Neural crest cell (in vitro differentiated cells): ENCODE measurements at places on chromosomes 4 and X. TPM values are rescaled to one million over a fixed set of nuclear protein-coding genes. Genes with fewer than 3 reads are reported as not detected.

DNA sequence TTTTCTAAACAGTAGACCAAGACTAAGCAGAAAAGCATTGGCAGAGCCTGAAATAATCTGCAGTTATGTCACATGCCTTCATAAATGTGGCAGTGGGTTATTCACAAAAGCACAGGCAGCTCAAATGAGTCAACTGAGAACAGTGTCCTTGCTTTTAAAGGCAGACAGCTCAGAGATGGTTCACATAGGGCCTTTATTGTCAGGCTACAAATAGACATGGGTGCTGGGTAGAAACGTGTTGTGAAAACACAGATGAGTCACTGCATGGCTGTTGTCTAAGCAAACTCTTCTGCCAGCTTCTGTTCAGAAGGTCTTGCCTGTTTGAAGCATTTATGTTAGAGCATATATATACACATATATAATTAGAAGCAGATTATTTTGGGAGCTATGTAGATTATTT lies 118.0 kb downstream of the SLC4A4 start:
- no peak overlapping the region for H3K4me3 ChIP-seq
- peaks cover 7% of the 10 kb centered on the region for H3K4me1 ChIP-seq
- no peak for DNase-seq
- H3K36me3 ChIP-seq, result no peaks in the 10 kb centered on the region

The FREM3 gene
- not detected in 2 replicates for total RNA-seq

The ZNF711 gene
- total RNA-seq, result 23.1 and 24.0 TPM in 2 replicates

DNA sequence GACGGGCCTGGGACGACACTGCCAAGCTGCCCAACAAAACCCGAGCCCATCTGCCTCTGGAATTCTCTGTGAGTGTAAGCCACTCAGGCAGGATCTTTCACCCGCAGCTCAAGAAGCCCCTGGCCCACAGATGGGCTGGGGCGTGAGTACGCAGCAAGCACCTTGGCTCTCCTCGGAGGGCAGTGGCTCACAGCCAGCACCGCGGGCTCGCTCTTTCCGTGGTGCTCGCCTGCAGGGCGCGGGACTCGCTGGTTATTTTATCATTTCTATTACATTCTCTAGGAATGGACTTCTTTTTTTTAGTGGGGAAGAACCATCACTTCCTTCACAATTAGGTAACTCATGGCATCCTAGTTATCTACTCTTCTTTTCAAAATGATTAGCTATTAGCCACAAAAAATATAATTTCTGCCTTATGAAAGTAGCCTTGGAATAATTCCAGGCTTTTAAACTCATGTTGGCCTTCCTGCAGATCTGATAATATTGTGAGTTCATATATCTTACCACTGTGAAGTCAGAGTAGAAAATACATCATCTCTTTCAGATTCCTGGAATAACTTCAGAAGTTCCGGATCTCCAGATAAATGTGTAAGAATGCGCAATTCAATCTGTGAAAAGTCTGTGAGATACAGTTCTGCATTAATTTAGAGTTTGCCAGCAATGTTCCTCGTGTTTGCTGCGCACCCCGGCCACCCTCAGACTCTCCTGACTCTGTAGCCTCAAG lies 68.6 kb downstream of the NAT8L start:
- H3K27ac ChIP-seq, result no peak overlapping the region
- no peak for DNase-seq
- no peak overlapping the region for H3K4me3 ChIP-seq
- no peaks in the 10 kb centered on the region for H3K27me3 ChIP-seq

The PCYT1B gene
- 32.3 and 34.0 TPM in 2 replicates for total RNA-seq

- no peak overlapping the region for H3K27ac ChIP-seq
- no peak for DNase-seq
- no peaks in the 10 kb centered on the region for H3K27me3 ChIP-seq
- H3K4me1 ChIP-seq, result no peaks in the 10 kb centered on the region
- no peak overlapping the region for H3K4me3 ChIP-seq
Observed at GRCh38 chr4:79248610-79249009, 77.3 kb downstream of the NAA11 start.

DNA sequence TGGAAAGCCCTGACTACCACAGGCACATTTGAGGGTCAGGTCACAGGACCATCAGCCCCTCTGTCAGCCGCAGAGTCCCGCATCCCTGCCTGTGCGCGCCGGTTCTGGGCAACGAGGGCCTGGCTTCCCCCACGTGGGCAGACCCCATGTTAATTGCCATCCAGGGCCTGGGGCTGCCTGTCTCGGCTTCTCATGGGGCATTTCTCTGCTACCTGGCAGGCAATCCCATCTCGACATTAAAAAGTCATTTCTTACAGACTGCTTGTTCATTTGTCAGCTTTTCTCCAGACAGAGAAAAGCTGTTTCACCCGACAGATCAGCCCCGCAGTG lies 45.6 kb upstream of the SORCS2 start:
- H3K36me3 ChIP-seq, result no peaks in the 10 kb centered on the region
- H3K4me3 ChIP-seq, result no peak overlapping the region
- no peaks in the 10 kb centered on the region for H3K27me3 ChIP-seq
- H3K4me1 ChIP-seq, result no peaks in the 10 kb centered on the region
- no peak for DNase-seq
- no peak overlapping the region for H3K27ac ChIP-seq

The HSD17B13 gene
- not detected in 2 replicates for total RNA-seq

DNA sequence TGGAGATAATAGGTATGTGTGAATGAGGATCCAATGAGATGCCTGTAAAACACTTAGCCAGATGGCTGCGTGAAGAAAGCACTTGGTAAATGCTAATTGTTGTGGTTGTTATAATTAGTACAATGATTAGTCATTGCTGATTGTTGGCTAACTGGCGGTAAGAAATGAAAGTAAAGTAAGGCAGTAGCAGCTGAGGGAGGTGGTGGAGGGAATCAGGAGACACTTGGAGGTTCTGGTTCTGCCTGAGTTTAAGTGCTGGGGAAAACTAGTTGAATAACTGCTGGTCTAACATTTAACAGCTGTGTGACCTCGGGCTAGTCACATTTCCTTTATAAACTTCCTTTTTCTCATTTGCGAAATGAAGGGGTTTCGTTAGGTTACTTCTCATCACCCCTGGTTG lies 30.9 kb downstream of the CD38 start:
- H3K4me3 ChIP-seq, result no peak overlapping the region
- peaks cover 17% of the 10 kb centered on the region for H3K27me3 ChIP-seq
- no peak for DNase-seq
- H3K27ac ChIP-seq, result no peak overlapping the region

DNA sequence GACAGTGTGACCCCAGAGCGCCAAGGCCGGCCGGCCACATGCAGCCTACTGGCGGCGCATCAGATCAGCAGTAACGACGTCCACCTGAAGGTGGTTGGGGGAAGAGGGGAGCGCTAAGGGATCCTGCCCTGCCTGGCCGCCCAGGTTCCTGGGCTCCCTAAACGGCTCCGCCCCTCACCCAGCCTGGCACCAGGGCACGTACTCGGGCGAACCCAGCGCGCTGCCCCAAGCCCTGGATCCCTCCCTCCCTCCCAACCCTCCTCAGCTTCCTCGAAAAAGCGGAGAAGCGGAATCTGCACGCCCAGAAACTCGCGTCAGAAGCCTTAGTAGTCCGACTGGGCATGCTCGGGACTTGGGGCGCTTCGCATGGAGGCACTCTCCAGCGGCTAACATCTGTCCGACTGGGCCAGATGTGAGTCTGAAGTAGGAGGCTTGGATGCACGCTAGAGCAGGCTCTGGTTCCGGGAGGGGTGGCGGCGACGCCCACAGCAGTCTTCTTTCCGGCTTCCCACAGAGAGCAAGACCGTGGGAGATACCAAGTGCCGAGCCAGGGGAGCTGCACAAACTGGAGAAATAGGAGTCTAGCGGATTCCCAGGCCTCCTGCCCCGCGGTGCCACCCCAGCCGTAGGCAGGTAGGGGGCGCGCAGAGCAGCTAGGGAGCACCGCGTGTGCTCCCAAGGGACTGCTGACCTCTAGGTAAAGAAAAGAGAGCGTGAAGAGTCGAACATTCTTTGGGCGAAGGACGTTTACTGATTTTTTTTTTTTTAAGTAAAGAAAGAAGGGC lies 114.3 kb upstream of the TEX13C start:
- H3K4me1 ChIP-seq, result peaks cover 43% of the 10 kb centered on the region
- H3K36me3 ChIP-seq, result no peaks in the 10 kb centered on the region
- H3K4me3 ChIP-seq, result peak overlapping the region; percentile 86
- peak overlapping the region; percentile 95 for H3K27ac ChIP-seq

GRCh38 chr4:21139327-21139726 lies 439.1 kb downstream of the PACRGL start:
- no peaks in the 10 kb centered on the region for H3K27me3 ChIP-seq
- no peak overlapping the region for H3K27ac ChIP-seq
- H3K36me3 ChIP-seq, result no peaks in the 10 kb centered on the region
- H3K4me3 ChIP-seq, result no peak overlapping the region

GRCh38 chr4:168509786-168510185 lies 12.9 kb downstream of the PALLD start:
- H3K36me3 ChIP-seq, result no peaks in the 10 kb centered on the region
- no peaks in the 10 kb centered on the region for H3K27me3 ChIP-seq
- no peaks in the 10 kb centered on the region for H3K4me1 ChIP-seq
- no peak overlapping the region for H3K4me3 ChIP-seq

DNA sequence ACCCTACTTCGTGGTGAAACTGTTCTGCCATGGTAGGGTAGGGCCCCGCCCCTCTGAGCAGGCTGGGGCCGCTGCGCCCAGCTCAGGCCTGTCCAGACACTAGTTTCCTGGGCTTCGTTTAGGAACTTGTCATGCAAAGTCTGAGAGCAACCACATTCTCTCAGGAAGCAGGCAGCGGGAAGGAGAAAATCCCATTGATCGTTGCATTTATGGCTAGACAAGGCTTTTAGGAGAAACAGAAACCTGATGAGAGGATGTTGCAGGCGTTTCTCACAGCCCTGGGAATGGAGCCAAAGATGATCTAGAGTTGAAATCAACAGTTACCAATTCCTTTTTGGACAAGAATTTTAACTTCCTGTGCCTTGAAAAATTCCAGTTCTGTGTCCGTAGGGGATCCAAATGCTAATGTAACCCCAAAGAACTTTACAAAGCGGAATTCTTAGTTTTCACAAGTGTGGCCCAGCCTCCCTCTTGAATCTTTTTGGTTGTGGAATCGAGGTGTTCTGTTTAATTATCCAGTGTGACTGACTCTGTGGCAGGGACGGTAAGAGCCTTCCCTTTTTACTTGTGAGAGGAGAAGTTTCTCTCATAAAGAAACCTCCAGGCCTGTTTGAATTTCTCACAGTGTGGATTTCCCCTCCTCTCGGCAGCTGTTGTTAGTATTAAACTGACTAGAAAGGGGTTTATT lies 4.5 kb upstream of the CXCL9 start:
- H3K27ac ChIP-seq, result no peak overlapping the region
- peaks cover 14% of the 10 kb centered on the region for H3K27me3 ChIP-seq
- DNase-seq, result no peak
- no peaks in the 10 kb centered on the region for H3K36me3 ChIP-seq
- no peaks in the 10 kb centered on the region for H3K4me1 ChIP-seq

DNA sequence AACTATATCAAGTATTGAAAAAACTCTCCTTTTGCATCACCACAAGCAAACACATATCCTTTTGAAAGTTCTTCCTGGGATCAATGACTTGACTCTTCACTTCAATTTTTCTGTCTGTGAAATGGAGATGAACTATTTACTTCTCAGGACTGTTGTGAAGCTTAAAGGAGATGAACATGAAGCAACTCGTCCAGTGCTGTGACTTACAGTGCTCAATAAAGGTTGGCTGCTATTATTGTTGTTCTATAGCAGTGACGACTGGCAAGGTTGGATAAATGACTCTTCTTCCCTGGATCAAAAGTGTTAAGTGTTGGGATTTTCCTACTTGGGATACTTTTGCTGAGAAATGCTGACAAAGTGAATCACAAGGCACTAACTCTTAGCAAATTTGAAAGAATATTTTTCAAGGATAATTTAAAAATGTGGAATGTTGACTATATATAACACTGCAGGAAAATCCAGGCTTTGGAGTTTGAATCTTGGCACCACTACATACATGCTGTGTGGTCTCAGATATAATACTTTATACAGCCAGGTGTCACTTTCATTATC lies 13.7 kb downstream of the FRAS1 start:
- no peak for DNase-seq
- H3K4me1 ChIP-seq, result peaks cover 22% of the 10 kb centered on the region
- no peaks in the 10 kb centered on the region for H3K27me3 ChIP-seq
- H3K27ac ChIP-seq, result no peak overlapping the region

The MAP3K15 gene
- total RNA-seq, result 1.2 and 2.0 TPM in 2 replicates

The ADAMTS3 gene
- total RNA-seq, result 2.7 and 3.0 TPM in 2 replicates

DNA sequence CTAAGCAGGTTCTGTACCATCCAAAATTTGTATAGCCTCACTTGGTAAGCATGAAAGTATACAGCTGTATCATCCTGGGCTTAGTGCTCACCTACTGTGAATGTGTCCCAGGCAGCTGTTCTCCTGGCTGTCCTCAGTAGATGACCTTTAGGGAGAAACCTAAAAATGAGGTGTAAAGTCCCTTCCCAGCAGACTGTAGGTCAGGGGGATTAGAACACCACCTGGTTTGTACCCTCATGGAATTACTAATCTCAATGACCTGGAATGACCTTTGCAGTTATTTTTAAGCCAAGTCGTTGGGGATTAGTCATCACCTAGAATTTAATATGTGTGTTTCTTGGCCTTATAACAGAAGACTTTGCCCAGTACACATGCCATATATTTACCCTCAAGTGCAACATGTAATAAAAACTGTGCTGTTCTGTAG lies 39.1 kb upstream of the MBTPS2 start:
- H3K27me3 ChIP-seq, result no peaks in the 10 kb centered on the region
- no peaks in the 10 kb centered on the region for H3K36me3 ChIP-seq
- DNase-seq, result no peak
- peaks cover 5% of the 10 kb centered on the region for H3K4me1 ChIP-seq
- H3K4me3 ChIP-seq, result no peak overlapping the region

The F9 gene
- not detected in 2 replicates for total RNA-seq

DNA sequence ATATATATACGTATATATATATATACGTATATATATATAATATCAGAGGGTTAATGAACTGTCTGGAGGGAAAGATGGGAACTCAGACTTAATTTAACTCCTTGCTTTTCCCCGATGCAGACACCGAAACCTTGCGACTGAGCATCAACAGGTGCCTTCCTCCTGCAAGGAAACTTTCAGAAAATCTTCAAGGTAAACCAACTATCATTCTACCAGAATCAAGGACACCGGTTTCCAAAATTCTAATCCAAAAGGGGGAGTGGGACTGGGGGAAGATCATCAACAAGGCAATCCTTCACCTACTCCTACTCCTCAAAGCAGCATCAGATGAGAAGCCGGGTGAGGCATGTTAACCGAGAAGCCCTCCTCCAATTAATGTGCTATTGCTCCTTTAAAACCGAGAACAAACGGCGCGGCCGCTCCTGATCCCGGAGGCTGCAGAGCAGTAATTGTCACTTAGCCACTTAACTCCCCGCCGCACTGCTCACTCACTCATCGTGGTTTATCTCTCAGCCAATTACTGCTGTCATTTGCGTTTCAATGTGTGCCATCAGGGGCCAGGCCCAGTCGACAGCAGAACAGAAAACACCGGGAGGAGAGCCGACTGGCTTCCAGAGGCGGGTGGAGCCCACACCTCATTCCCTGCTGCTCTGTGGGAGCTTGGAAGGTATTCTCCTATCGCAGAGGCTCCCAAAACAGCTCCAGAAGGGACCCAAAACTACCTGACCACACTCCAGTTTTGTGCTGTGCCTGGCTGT lies 61.7 kb downstream of the MAML3 start:
- no peaks in the 10 kb centered on the region for H3K36me3 ChIP-seq
- peaks cover 63% of the 10 kb centered on the region for H3K4me1 ChIP-seq
- H3K27ac ChIP-seq, result peak overlapping the region; percentile 62
- peak overlapping the region; percentile 50 for H3K4me3 ChIP-seq

The DAPP1 gene
- total RNA-seq, result not detected in 2 replicates
